Esophagus squamous epithelium (tissue), 5 donors: ENCODE measurements at places on chromosomes 3 and 15. TPM values are rescaled to one million over a fixed set of nuclear protein-coding genes. Genes with fewer than 3 reads are reported as not detected.

Gene SLC33A1
- 16.3 TPM for total RNA-seq

Gene PPP1R2
- 60.5 TPM for total RNA-seq

Gene DPPA2
- not detected for total RNA-seq

Gene MESP2
- not detected for total RNA-seq

Gene P3H2
- total RNA-seq: 41.2 TPM

Gene TYRO3
- total RNA-seq: 16.9 TPM

Gene MUSTN1
- 4.2 TPM for total RNA-seq

Gene CPLX3
- total RNA-seq: not detected

Gene EMC7
- total RNA-seq: 34.3 TPM

Gene EIF4A2
- total RNA-seq: 172 TPM

Gene WNT5A
- 32.6 TPM for total RNA-seq

Gene USP4
- 17.8 TPM for total RNA-seq

Gene GLT8D1
- total RNA-seq: 10.6 TPM

Gene FSIP1
- total RNA-seq: 0.91 TPM

Gene HEMK1
- total RNA-seq: 11.8 TPM

Gene COL8A1
- total RNA-seq: 2.3 TPM

Gene ARRDC4
- total RNA-seq: 11.1 TPM

Gene NUP210
- 7.2 TPM for total RNA-seq

Gene TRPM1
- total RNA-seq: not detected

Gene LRRC3B
- total RNA-seq: not detected
